ENCODE measurements at places on chromosomes 5 and 9.
A peak's percentile ranks its signal among the peaks of the same experiment; 100 is the strongest.

GRCh38 chr5:129046151-129046550, 48.4 kb upstream of the ISOC1 start:
- no peak for DNase-seq

DNA sequence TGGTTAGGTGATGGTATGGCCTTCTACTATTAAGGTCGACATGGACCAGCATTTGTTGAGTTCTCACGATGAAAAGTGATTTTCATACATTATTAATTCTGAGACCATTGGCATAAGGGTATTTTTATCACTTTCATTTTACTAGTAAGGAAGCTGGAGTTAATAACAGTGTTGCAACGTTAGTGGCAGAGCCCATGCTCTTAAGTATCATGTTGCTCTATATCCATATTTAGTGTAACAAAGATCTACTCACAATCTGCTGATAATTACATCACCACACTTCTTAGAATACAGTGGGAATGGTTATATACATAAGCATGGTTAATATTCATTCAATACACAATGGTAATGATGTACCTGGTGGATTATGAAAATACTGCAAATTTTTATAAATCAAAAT, 81.9 kb downstream of the PRR16 start:
- no peak for DNase-seq

GRCh38 chr5:62649476-62650113, 71.0 kb downstream of the LRRC70 start:
- DNase-seq, result no peak

GRCh38 chr9:95610006-95610785, 93.4 kb upstream of the PTCH1 start:
- DNase-seq, result no peak

GRCh38 chr5:54187694-54188093, 122.7 kb downstream of the ARL15 start:
- no peak for DNase-seq

DNA sequence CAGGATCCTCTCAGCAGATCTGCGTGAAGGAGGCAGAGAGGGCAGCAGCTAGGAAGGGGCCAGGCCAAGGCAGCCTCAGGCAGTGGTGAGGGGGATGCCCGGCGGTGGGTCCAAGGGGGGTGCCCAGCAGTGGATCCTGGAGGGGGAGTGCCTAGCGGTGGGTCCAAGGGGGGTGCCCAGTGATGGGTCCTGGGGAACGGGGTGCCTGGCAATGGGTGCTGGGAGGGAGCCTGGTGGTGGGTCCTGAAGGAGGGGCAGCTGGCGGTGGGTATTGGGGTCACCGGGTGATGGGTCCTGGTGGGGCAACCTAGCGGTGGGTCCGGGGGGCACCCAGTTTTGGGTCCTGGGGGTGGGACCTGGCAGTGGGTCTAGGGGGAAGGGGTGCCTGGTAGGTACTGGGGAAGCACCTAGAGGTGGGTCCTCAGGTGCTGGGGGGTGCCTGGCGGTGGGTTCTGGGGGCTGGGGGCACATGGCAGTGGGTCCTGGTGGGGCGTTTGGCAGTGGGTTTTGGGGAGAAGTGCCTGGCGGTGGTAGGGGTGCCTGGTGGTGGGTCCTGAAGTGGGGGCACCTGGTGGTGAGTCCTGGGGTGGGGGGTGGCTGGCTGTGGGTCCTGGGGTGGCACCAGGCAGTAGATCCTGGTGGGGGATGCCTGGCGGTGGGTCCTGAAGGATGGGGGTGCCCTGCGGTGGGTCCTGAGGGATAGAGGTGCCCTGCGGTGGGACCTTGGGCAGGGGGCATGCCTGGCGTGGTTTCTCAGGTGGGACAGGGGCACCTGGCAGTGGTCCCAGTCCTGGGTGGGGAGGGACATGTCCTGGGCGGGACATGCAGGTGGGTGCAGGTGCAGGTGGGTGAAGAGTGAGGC, 1.9 kb downstream of the LRRC14B start:
- no peak for DNase-seq

- no peak for DNase-seq
Measured at GRCh38 chr5:133663397-133664054, 51.2 kb upstream of the FSTL4 start.

GRCh38 chr5:168925160-168925559, 346.0 kb upstream of the PANK3 start:
- no peak for DNase-seq

DNA sequence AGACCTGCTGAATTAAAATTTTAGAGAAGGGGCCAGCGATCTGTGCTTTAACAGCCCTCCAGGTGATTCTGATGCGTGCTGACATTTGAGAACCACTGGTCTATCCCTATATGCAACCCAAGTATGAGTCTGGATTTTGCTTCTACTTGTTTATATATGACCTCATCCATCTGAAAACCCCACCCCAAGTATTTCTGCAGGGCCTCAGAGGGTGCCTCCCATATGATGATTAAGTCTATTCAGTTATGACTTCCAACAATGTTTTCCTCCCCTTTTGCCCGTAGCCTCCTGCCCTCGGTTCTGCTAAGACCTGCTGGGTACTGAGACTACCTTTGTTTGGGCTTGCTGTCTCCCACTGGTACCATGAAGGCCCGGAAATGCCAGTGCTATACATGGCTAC, 376.0 kb upstream of the SMARCA2 start:
- no peak for DNase-seq

DNA sequence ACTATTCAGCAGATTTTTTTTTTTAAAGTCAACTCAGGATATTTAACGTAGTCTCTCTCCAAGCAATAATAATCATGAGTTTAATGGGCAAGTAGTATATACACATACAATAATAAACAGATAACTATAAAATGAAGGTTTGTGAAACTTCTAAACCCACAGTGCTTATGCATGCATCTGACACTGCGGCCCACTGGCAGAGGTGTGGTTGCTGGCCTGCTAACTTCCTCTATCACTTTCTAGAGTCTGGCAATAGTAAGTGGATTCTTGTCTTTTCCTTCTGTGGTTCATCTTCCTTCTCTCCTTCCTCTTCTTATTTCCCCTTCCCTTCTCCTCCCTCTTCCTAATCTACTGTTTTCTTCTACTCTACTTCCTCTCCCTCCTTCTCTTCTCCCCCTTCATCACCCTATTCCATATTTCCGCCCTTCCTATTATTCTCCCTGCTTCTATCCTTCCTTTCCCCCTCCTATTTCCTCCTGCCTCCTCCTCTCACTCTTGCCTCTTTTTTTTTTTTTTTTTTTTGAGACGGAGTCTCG, 18.6 kb upstream of the AGXT2 start:
- no peak for DNase-seq

DNA sequence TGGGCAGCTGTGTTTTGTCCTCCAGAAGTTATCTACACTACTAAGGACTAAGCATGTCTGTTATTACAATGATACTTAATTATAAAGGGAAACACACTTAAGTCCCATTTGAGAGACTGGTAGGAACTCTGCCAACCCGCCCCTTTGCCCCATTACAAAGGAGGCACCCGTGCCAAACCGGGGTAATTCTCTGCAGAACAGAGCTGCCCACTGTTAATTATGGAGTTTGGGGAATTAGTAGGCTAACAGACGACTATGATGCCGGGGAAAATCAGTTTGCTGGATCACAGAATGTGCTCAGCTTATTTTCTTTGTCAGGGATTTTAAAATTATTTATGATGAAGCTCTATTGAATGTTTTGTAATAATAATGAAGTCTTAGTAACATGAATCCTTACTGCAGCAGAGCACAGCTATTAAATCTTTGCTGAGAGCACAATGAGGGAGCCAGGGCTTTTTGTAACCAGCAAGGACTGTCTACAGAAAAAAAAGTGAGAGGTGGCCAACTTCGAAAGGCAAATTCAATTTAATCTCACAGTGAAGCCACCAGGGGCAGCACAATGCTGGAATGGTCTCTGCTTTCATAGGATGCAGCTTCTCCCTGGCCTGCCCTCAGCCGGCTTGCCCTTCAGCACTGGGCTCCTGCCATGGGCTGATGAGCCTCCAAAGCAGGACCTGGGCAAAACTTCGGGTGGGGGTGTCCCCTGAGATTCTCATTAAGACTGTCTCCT, 134.5 kb downstream of the GNAQ start:
- DNase-seq, result peak; percentile 40

DNA sequence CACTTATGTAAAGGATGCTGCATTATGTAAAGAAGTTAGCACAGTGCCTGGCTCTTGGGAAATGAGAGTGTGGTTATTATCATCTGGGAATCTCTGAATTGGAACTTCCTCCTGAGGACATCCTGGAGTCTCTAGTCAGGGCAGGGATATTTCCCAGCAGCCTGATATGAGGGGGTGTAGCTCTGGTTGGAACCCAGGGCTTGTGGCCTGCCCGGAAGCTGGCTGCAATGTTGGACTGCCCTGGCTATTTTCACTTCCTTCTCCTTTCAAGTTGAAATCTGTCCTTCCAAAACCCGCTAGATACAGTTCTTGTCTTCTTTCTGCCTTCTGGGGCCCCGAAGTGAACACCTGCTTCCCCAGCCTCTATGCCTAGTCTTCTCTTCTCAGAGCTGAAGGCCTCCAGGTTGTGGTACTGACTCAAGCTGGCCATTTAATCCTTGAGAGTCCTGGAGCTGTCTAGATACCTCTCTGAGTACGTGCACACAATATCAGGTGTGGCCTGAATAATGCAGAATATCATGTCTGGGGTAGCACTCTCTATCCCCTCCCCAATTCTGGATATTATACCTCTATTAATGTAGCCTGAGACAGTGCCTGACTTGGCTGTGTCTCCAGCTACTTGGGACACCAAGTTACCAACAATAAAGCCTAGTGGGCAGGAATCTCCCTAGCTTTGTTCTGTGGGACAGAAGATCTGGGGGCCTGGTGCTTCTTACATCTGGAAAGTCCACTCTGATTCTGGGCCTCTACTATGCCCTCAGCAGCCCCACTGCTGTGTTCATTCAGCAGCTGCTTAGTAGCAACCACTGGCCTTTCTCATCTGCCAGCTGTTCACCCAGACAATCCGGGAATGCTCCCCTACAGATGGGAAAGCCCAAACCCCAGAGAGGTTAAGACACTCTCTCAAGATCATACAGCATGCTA, 45.0 kb downstream of the SLC6A7 start:
- DNase-seq, result no peak

GRCh38 chr9:127817881-127818434, 15.3 kb downstream of the FPGS start:
- no peak for DNase-seq

GRCh38 chr5:44275908-44276307, 113.3 kb downstream of the FGF10 start:
- DNase-seq, result no peak

DNA sequence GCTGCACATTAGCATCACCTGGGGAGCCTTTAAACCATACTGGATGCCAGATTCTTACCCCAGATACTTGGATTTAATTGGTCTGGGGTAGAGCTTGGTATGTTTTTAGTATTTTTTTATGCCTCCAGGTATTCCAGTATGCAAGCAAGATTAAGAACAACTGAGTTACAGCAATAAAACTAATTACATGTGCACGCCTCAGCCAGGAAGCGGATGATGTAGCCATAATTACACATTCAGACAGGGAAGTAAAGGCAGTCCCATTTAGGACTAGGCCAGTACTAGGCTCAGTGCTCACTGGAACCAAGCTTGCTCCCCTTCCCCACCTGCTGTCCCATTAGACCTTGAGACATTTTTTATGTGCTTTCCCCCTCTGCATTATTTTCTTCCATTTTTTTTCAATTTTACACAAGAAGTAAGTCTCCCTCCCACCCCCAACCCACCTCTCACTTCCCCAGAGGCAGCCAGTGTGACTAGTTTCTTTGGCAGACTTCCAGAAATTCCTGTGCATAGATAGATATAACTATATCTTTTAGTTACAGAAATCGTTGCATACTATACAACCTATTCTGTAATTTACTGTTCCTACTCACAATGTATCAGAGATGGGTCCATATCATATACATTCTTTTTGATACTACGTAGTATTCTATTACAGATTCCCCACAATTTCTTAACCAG, 7.1 kb upstream of the GNAQ start:
- DNase-seq, result no peak

- no peak for DNase-seq
Measured at GRCh38 chr5:113246361-113246870, 188.4 kb downstream of the TSSK1B start.

- no peak for DNase-seq
Measured at GRCh38 chr5:157902449-157903116, 43.6 kb upstream of the CLINT1 start.

- no peak for DNase-seq
Measured at GRCh38 chr5:174329738-174330137, 284.2 kb downstream of the NSG2 start.

DNA sequence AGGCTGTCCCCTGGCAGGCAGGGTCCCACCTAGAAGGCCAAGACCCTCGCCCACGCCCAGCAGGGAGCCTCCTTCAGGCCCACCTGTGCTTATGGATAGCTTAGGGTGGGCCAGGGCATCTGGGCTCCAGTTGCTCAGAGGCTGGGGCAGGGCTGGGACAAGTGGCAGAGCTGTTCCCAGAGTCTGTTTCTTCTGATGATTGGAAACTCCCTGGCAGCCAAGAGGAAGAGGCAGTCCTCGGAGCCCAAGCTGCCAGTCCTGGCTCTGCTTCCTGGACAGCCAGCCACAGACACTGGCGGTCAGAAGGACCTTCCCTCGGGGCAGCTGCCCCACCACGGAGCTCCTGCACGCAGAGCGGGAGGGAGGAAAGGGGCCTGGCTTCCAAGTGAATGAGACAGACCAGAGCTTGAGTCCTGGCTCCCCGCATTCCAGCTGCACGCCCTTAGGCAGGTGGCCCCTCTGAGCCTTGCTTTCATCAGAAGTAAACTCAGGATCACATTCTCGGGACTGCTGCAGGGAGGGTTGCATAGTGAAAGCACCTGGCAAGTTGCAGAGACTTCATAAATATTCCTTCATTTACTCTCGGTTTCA, 37.9 kb upstream of the GABRP start:
- DNase-seq, result no peak

- peak; percentile 61 for DNase-seq
Measured at GRCh38 chr5:68319706-68320412, 104.3 kb downstream of the PIK3R1 start.

DNA sequence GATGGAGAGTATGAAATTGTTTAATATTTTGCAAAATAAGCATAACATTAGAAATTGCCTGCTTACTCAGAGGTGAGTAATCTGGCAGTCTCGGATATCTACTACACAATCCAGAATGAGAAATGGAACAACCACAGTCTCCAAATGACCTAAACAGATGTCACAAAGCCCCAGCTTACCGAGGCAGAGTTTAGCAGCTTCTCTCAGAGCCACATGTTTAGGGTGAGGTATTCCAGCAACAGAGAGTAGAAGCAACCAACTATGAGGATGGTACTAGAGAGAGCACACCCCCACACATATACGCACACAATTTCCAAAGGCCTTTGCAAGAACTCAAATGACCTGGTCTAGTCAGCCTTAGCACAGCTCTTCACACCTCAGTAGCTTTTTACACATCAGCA, 122.7 kb upstream of the LPAR1 start:
- DNase-seq, result no peak

GRCh38 chr5:1535646-1536045, 11.9 kb upstream of the LPCAT1 start:
- no peak for DNase-seq

- DNase-seq, result no peak
Measured at GRCh38 chr5:140524003-140524402, 23.5 kb upstream of the EIF4EBP3 start.

- DNase-seq, result no peak
Measured at GRCh38 chr5:40224421-40224820, 455.3 kb upstream of the PTGER4 start.

- no peak for DNase-seq
Measured at GRCh38 chr9:80839821-80840675, 849.3 kb downstream of the TLE1 start.

GRCh38 chr9:86246752-86247161, 12.7 kb downstream of the C9orf153 start:
- DNase-seq, result no peak

GRCh38 chr5:114467729-114468128, 105.9 kb downstream of the KCNN2 start:
- no peak for DNase-seq

All from hematopoietic multipotent progenitor cell treated with erythropoietin and hydrocortisone succinate and interleukin-3 and kit ligand, for 15 days (in vitro differentiated cells).